ENCODE measurements at places on chromosomes 6 and 20. TPM values are rescaled to one million over a fixed set of nuclear protein-coding genes. Genes with fewer than 3 reads are reported as not detected.
A peak's percentile ranks its signal among the peaks of the same experiment; 100 is the strongest.

Gene TGM2
- 237 TPM for total RNA-seq

DNA sequence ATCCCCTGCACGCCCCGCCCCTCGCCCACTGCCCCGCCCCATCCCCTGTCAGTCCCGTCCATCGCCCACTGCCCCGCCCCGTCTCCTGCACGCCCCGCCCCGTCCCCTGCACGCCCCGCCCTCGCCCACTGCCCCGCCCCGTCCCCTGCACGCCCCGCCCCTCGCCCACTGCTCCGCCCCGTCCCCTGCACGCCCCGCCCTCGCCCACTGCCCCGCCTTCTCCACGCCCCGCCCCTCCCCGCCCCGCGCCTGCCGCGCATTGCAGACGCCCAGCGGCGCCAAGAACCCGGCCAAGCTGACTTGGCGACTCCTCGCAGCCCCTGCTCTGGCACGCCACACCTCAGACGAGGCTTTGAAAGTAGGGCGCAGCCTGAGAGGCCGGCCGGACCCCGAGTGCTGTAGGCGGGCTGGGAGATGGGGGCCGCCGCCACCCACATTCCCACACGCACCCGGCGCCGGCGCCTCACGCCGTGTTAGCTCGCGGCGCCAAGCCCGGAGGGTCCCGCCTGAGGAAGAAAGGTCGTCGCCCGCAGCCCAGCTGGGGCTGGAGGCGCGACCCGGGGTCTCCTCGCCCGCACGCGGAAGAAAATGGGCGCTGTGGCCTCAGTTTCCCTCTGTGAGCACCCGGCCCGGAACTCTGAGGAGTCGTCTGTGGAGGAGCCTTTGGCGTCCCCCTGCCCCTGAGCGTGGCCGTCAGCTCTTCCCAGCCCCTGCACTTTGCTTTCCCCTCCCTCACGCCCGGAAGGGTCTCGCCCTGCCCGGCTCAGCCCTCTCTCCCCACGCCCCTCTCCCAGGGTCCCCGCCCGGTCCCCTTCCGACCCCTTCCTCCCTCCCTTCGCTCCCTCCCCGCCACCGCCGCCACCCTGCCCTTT, at the start of gene RAD21L1:
RAD21L1 (plus strand) TSS at position 262 of the 872 bp plus-strand sequence. CDS start 2,410 bp downstream, outside the sequence.
- DNase-seq, result peak; percentile 60

DNA sequence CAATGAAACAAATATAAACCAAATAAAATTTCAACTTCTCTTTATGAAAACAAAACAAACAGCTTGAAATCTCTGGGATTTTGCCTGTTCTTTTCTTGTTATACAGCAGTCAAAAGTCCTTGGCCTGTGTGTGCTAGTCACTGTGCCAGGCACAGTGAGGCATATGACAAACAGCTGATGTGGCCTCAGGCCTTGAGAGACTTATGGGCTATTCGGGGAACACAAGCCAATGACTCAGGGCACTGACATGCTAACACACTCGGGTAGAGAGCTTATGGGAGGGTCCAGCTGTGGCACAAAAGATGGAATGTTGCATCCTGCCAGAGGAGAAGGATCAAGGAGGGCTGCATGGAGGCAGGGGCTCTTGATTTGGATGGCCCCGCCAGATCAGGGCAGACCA, 95.4 kb upstream of the NKX2-2 start:
- DNase-seq, result no peak

- no peak for DNase-seq
Measured at GRCh38 chr20:1656844-1657243, 735 bp downstream of the SIRPG start.

DNA sequence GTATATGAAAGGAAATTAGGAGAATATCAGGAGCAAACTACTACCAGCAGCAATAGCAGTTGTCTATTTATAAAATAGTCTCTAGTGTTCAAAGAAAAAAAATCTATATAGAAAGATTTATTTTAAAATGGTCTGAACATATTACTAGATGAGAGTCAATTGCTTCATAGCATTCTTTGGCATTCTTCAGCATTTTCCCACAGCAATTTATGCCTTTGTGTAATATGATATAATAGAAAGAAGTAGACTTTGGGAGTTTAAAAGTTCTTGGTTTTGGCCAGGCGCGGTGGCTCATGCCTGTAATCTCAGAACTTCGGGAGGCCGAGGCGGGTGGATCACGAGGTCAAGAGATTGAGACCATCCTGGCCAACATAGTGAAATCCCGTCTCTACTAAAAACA, 157.0 kb upstream of the PLN start:
- peak; percentile 25 for DNase-seq

GRCh38 chr6:163302747-163303146, 111.8 kb upstream of the QKI start:
- no peak for DNase-seq
